ENCODE measurements at places on chromosomes 2 and 18.

DNA sequence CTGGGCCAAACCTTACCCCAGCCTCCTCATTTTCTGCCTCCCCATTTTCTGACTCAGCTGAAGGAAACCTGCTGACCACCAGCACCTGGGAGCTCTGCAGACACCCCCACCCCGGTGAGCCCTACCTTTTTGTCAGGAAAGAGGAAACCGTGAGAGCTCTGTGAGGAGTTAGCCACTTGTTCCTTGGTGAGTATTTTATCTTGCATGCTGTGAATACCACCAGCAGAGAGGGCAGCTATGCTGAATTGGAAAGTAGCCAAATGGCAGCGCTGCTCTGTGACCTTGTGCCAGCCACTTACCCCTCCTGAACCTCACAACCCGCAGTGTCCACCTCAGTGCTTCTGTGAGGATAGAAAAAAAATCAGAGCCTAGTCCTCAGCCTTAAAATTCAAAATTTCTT lies 2.5 kb downstream of the MPPE1 start:
- no peak for DNase-seq

GRCh38 chr2:24435391-24436316 lies 55.4 kb upstream of the NCOA1 start:
- DNase-seq = peak; percentile 64

DNA sequence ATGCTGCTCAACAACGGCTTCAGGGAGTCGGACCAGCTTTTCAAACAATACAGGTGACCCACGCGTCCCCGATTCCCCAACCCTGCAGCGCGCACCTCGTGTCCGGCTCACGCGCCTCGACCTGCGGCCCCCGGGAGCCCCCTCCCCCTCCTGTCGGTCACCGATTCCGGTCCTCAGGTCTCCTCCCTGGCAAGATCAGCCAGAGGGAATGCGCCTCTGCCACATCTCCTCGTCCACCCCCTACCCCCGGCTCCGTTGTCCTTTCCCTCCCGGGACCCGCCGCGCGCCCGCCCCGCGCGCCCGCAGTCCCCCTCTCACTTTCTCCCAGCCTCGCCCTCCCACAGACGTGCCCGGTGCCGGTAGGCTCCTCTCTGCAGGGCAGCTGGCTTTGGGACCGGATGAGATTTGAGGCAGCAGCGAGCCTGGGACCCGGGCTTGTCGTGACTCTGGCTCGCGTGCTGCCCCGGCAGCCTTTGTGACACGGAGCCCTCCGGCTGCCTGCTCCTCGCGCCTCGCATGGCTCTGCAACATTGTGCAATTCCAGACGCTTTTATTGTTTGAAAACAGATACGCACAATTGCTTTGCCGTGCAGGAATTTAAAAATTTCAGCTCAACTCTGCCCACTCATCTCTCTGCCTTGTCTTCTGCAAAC lies 558 bp downstream of the TTC39C start:
- peak; percentile 40 for DNase-seq

GRCh38 chr18:59139615-59140301 lies at the start of gene SEC11C:
Gene SEC11C, plus strand, starts transcription at chr18:59139884. Its CDS starts 65 bp downstream, at chr18:59139949.
- DNase-seq = peak; percentile 98

- no peak for DNase-seq
These were observed 6.7 kb downstream of the CAVIN2 start for GRCh38 chr2:191839918-191840804.

DNA sequence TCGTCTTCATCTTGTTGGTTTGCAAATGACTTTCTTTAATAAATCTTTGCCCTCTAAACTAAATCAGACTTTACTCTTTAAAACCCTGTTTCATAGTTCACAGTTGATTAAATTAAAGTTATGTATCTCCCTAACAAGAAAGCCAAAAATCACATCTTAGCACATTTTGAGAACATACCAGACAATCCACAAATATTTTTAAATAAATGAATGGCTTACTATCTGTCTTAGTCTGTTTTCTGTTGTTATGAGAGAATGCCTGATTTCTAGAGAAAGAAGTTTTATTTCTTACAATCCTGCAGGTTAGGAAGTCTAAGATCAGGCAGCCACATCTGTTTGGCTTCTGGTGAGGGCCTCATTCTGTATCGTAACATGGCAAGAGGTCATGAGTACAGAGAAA lies 1090.2 kb upstream of the PIK3C3 start:
- DNase-seq = no peak

DNA sequence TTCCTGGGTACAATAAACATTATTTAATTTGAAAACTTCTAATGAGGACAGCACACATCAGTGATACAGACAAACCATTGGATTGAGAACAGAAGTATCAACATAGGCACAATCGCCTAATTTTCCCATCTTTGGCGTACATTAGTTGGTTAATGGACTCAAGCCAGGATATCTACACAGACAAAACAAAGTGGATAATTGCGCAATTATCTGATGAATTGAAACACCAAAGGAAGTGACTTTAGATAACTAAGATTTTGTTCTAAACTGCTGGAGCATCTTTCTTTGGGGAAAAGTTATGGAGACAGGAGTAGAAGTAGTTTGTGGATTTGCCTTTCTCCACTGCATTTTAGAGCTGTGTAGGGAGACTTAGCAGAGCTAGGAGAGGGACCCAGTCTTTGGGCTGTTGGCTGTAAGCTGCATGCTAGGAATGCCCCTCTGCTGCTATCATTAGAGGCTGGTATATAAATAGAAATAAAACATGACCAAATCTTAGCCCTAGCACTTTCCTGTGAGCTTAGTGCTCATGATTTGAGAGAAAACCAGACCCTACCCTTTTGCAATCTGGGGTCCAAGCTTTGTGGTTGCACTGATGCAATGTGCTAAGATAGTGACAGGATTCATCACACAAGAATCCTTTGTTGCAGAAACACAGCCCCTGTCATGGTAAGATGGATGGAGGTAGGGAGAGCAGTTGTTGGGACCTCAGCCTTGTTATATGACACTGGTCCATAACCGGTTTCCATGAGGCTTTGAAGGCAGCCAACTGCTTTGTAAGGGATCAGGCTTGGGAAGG lies 264.5 kb upstream of the PIK3C3 start:
- DNase-seq = no peak

DNA sequence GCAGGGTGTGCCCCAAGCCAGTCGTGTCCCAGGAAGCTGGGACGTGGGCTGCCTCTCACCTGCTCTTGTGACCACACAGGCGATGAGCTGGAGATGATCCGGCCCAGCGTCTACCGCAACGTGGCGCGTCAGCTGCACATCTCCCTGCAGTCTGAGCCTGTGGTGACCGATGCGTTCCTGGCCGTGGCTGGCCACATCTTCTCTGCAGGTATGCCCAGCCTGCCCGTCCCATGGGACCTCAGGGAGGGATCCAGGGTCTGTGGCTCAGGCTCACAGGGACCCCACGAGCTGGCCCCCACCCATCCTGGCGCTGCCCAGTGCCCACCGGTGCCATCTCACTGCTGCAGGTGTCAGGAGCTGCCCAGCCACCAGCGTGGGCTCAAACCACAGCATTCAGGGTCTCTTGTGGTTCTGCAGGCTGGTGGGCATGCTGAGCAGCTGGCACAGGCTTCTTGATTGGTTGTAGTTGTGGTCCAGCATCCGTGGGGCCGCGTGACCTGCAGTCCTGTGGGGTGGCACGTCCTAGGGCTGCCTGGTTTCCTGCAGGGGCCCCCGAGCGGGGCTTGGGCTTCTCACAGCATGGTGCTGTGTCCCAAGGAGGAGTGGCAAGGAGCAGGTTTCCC lies 3.8 kb downstream of the BOK start:
- no peak for DNase-seq

- DNase-seq = no peak
These were observed 10.9 kb upstream of the PRKCE start for GRCh38 chr2:45640576-45640975.

GRCh38 chr2:199772035-199772976 lies 78.7 kb downstream of the FTCDNL1 start:
- DNase-seq = no peak

GRCh38 chr2:24616616-24617015 lies 125.6 kb downstream of the NCOA1 start:
- no peak for DNase-seq

DNA sequence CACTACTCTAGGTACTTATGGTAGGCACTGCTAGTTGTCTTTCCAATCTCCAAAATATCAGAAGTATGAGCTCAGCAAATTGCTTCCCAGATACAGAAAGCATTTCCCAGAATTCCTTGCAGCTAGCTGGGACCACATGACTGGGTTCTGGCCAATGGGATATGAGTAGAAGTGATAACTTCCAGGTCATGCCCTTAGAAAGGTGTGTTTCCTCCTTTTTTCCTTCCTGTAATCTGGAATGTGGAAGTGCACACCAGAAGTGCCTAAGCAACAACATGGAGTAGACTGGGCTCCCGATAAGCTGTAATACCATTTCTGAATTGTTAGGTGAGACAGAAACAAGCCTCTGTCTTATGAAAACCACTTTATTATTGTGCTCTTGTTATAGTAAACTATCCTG lies 279.8 kb downstream of the ZNF385B start:
- no peak for DNase-seq

- DNase-seq = no peak
These were observed 241.0 kb downstream of the FSIP2 start for GRCh38 chr2:185979546-185980071.

All from NCI-H345 (cell line).